ENCODE measurements at places on chromosomes 13 and 19.

- no peak for DNase-seq
Observed at GRCh38 chr19:33484226-33484774, 37.3 kb downstream of the PEPD start.

DNA sequence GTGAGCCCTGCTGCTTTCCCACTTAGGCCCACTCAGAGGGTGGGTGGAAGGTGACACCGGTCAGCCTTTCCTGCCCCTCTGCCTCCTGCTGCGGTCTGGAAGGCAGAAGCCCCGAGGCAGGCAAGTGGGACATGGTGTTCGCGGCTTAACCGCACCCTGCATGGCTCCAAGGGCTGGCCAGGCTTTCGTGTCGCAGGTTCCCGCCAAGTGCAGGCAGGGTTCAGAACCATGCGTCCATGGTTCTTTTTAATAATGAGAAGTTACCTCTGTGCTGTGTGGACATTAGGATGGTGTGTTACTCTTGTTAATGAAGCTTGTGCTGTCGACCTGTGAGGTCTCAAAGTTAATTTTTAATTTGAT lies 986 bp downstream of the DGKH start:
- peak; percentile 22 for DNase-seq

DNA sequence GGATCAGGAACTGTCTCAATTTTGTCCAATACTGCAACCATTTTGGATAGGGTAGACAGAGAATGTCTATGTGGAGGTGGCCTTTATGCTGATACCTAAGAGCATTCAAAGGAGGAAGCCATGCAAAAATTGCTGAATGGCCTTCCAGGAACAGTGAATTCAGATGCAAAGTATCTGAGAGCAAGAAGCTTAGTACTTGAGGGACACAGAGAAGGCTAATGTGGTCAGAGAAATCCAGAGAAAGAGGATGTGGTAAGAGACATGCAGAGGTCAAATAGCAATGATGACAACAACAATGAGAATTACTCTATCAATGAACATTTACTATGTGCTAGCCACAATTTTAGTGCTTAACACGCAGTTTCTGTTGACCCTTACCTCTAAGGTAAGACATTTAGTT lies 785.6 kb upstream of the KLHL1 start:
- no peak for DNase-seq

DNA sequence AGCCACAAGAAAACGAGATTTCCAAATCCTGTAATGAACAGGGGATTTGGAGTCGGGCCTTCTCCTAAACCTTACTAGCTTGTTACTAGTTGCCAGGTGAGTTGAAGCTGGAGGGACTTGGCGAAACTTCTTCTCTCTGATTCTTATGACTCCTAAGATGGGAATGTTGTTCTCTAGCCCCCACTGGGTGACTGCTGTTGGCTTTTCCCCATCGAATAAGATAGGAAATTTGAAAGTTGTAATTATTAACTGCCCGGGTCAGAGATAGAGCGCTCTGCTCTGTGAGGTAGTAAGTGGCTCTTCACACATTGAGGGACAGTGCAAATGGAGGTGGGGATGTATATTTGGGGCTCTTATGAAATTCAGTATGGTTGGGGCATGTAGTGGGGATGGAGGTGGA lies 111.2 kb upstream of the MBNL2 start:
- no peak for DNase-seq

- DNase-seq: peak; percentile 81
Observed at GRCh38 chr19:48390188-48391099, 907 bp downstream of the KDELR1 start.

GRCh38 chr19:10538204-10538983 lies 5.3 kb upstream of the ATG4D start:
- DNase-seq: no peak

DNA sequence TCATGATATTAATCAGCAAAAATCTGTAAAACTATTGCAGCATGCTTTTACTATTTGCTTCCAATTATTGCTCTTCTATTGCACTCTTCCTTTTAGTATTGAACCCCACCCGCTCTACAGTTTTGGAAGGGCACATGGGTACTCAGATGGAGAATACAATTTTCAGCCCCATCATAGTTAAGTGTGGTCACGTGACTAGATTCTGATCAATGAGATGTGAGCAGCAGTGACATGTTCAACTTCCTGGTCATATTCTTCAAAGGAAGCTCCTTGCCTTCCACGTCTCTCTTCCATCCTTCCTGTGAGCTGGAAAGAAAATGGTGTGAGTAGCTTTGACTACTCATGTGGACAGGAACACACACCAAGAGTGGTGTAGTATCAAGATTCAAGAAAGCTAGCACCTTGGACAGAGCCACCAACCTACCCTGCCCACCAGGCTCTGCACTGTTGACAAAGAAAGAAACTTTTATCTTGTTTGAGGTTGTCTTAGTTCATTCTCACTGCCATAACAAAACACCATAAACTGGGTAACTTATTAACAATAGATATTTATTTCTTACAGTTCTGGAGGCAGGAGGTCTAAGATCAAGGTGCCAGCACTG lies 3.8 kb upstream of the FGF14 start:
- DNase-seq: peak; percentile 24

GRCh38 chr19:50147462-50148423 lies 15.3 kb downstream of the IZUMO2 start:
- DNase-seq: peak; percentile 86

DNA sequence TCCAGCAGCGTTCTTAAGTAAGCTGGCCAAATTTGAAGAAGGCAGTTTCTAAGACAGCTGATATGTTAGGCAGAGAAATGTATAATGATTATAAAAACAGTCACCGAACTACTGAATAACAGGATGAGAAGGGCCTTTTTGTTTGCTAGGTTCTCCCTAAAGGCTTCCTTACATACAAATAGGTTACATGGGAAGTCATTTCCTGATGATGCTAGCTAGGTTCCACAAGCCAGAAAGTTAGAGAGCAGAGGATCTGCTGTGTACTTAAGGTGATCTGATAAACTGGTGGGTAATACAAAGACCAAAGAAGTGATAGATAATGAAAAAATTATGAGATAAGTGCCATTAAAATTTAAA lies 139.7 kb downstream of the VWA8 start:
- no peak for DNase-seq

DNA sequence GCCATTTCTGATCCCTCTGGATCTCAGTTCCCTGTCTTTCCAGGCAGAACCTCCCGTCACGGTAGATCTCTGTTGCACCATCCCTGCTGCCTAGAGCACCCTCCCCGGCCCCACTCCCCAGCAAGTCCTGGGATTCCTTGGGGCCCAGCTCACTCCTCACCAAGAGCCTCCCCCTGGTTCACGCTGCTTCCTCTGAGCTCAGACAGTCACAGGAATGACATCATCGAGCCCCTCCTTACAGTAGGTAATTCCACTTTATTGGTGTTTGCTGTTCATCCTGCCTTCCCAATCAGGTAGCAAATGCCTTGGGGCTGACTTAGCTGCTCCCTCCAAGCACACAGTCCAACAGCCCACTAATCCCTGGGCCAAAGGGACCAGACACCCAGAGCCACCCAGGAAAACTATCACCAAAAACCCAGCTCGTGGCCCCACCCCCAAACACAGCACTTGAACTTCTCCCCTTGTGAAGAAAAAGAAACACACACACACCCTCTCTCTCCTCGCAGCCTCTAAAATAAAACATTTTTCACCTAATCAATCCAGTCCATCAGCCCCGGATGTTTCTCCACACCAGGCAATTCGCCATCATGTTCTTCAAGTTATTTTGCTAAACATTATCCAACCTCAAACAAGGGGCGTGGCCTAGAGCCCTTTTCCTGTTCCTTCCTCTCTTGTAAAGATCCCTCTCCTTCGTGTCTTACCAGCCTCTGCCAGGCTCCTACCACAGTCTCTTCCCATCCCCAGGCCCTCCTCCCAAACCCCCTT lies 2.5 kb downstream of the NAPA start:
- no peak for DNase-seq

GRCh38 chr13:50243931-50244330 lies 228.7 kb downstream of the KCNRG start:
- no peak for DNase-seq

DNA sequence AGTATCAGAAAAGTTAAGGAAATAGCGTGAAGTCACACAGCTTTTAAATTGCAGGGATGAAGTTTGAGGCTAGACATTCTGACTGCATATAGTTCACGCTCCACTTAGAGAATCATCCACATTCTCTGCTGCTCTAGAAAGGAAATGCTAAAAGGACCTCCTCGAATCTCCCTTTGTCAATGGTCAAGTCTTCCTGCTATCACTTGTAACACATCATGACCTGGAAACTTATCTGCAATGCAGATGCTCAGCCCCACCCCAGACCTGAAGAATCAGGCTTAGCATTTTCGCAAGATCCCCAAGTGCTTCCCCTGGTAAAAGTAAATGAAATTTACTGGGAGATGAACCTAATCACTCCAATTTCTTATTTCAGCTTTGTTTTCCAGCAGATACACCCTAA lies 372.1 kb downstream of the LIG4 start:
- DNase-seq: no peak

- no peak for DNase-seq
Observed at GRCh38 chr19:12574036-12574435, 22.8 kb upstream of the ZNF564 start.

DNA sequence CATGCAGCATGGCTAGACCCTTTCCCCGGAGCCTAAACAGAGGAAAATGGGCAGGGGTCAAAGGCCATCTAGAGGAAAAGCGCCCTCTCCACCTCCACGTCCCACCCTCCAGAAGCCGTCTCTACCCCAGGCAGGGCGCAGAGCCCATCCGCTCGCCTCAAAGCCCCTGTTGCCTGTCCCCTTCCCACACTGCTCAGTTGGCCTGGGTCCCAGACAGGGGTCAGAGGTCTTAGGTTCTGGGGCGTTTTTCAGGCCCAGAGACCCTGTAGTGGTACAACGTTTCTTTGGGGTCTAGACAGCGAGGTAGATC lies 285 bp downstream of the TMEM143 start:
- DNase-seq: no peak

DNA sequence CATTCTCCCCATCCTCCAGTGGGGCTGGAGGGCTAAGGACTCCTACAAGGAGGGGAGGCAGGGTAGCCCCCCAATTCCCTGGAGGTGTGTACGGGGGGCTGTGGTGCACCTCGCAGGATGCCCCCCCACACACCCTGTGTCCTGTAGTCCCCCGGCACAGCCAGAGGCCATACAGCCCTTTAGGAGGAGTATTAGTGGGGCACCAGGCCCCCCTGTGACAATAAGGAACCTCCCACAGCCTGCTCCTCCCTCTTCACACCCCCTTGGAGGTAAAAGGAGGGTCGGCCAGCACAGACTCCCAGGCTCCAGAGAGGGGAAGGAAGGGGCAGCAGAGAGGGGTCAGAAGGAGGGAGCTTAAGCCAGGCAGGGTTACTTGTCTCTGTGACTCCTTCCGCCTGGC lies at the start of gene NANOS3:
Gene NANOS3, plus strand, starts transcription at position 301 of the 400 bp plus-strand sequence. CDS start 115 bp downstream, outside the sequence.
- DNase-seq: no peak

DNA sequence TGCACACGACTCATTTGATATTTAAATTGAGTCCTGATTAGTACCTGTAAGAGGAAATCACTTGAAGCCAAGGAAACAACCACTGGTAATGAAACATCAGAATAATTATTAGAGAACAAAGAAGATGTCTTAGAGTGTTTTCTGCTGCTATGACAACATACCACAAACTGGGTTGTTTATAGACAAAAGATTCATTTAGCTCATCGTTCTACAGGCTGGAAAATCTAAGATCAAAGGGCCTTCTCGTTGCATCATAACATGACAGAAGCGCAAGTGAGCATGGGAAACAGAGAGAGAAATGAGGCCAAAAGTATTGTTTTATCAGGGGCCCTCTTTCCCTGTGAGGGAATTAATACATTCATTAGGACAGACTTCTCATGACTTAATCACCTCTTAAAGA lies 1024.0 kb upstream of the PCDH9 start:
- DNase-seq: no peak

DNA sequence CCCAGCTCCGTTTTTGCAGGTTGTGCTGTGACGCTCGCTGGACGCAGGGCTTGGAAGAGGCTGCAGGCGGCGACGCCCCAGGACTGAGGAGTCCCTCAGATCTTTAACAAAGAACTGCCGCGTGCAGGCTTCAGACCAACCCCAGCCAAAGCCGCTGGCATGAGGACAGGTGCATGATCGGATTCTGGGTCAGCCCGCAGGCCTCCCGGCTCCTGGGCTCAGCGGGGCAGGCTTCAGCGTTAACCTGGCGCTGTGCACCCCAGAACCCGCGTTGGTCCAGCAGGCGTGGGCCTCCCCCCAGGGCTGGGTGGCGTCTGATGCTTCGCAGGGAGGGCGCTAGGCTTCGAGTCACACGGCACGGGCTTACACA lies 920 bp upstream of the TIMM13 start:
- peak; percentile 68 for DNase-seq

DNA sequence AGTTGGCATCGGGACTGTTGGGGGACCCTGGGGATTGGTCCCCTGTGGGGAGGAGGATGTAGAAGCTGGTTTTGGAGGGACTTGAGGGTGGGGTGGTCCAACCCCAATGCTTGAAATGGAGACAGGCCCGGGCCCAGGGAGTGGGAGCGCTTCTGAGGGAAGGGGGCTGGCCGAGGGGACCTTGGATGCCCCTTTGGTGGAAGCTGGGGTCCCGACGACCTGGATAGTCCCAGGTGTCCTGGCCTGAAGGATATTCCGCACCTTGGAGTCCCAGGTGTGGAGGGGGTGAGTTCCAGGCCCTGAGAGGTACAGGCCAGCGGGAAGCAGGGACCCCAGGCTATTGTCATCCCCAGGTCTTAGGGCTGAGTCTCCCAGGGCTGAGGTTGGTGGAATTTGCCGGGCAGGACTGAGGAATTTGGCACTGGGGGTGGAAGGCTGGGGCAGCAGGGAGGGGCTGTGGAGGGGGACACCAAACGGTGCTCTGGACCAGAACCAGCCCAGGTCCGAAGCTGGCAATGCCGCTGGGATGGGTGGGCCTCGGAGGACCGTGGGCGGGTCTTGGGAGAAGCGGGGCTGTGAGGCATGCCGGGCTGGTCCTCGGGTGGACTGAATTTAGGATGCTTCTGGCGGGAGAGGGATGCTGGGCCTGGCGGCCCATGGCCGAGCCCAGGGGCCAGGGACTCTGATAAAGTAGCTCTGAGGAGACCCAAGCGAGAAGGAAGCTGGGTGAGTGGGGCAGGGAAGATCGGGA lies 1.8 kb downstream of the HDGFL2 start:
- no peak for DNase-seq

DNA sequence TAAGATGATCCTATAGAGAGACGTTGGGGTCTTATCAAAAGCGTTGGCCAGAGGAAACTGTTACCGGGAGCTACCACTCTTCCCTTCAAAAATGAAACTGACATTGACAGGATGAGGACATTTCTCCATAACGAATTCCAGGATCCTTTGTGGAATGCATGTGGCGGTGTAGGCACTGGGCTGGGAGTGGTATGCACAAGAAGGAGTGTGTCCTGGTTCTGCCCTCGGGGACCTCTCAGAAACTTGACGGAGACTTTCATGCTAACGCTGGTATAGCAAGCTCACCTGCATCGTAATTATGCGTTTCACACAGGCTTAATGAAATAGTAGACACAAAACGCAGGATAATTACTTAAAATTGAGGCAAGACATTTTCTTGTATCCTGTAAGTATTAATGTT lies 441.1 kb downstream of the FGF9 start:
- DNase-seq: no peak

GRCh38 chr13:112689303-112690245 lies at the start of gene ATP11A:
Gene ATP11A (plus strand): TSS chr13:112690038. CDS start chr13:112690417, 379 bp downstream.
- peak; percentile 81 for DNase-seq

GRCh38 chr19:35085947-35086346 lies 29.7 kb upstream of the FXYD3 start:
- DNase-seq: no peak

GRCh38 chr13:82766732-82767321 lies 1115.4 kb downstream of the SLITRK1 start:
- DNase-seq: no peak

GRCh38 chr19:52741951-52742485 lies 7.2 kb upstream of the ZNF611 start:
- no peak for DNase-seq

Measured in WTC11 (cell line).